ENCODE measurements at places on chromosomes 12 and 14.

DNA sequence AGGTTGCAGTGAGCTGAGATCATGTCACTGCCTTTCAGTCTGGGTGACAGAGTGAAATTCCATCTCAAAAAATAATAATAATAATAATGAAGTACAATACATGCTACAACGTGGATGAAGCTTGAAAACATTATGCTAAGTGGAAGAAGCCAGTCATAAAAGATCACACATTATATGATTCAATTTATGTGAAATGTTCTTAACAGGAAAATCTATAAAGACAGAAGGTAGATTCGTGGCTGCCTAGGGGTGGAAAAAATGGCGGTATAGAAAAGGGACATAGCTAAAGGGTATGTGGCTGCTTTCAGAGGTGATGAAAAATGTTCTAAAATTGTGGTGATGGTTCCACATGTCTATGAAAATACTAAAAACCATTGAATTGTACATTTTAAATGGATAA is 41.0 kb upstream of the AMIGO2 start:
- no peak for DNase-seq

- no peak for DNase-seq
Observed at GRCh38 chr12:8844665-8845064, 22.2 kb downstream of the A2ML1 start.

DNA sequence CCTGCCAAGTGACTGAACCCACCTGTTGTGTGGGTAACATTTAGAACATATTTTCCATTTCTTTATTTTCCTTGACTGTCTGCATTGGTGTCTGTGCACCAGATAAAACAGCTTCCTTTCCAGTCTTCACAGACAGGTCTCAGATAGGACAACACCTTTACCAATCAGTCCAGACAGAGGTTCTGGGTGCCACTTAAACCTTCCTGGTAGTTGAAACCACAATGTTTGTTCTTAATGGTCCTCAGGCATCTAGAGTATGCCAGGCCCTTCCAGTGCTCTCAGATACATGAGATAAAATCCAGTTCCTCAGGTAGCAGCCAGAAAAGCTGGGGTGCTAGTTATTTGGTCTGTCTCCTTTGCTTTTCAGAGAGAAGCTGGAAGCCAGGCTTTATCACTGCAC is 7.0 kb upstream of the CLEC2D start:
- no peak for DNase-seq

DNA sequence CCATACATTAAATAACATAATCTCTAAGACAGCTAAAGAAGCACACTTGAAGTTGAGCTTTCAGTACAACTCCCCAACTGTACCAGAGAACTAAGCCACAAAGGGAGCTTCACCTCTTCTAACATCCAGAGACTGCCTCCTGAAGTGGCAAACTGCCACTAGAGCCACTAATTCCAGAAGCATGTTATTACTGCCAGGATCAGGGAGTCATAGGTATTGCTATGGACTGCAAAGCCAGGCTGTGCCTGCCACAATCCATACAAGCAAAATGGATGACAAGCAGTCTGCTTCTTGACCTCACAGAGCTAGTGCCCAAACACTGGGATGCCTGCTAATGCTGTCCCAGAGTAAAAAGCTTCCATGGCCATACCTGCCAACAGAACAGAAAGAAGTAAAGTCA is 160.1 kb downstream of the STXBP6 start:
- DNase-seq, result no peak

GRCh38 chr12:49279706-49280159 is 14.9 kb downstream of the TUBA1C start:
- peak; percentile 69 for DNase-seq

DNA sequence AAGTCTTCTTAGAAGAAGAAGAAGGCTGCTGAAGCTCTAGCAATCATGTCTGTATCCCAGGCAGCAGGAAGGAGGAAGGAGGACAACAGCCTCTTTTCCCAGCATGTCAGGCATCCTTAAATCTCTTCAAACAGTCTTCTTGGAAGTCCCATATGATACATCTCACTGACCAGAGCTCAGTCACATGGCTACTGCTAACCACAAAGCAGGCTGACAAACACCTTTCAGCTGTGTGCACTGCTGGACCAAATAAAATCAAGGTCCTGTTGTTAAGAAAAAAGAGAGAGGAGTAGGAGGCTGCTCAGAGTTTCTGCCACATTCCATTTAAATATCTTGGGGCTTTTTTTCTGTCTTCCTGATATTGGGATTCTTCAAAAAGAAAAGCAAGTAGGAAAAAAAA is 203.4 kb upstream of the PELI2 start:
- DNase-seq, result no peak

Data from GF-D8 (cell line).